Sigmoid colon (tissue), 7 donors: ENCODE measurements at places on chromosomes 11 and 22. TPM values are rescaled to one million over a fixed set of nuclear protein-coding genes. Genes with fewer than 3 reads are reported as not detected.

The PHF21B gene
- total RNA-seq = 0.66 TPM

- H3K36me3 ChIP-seq = no peaks in the 10 kb centered on the region
- H3K27ac ChIP-seq = no peak overlapping the region
- H3K27me3 ChIP-seq = no peaks in the 10 kb centered on the region
- no peak overlapping the region for H3K4me3 ChIP-seq
- H3K4me1 ChIP-seq = no peaks in the 10 kb centered on the region
- no peak for DNase-seq
Measured at GRCh38 chr11:102010776-102011494, 36.3 kb upstream of the CFAP300 start.

- no peak overlapping the region for H3K4me3 ChIP-seq
- no peaks in the 10 kb centered on the region for H3K4me1 ChIP-seq
- H3K36me3 ChIP-seq = no peaks in the 10 kb centered on the region
- no peak overlapping the region for H3K27ac ChIP-seq
Measured at GRCh38 chr11:71130106-71130505, 122.3 kb downstream of the SHANK2 start.

DNA sequence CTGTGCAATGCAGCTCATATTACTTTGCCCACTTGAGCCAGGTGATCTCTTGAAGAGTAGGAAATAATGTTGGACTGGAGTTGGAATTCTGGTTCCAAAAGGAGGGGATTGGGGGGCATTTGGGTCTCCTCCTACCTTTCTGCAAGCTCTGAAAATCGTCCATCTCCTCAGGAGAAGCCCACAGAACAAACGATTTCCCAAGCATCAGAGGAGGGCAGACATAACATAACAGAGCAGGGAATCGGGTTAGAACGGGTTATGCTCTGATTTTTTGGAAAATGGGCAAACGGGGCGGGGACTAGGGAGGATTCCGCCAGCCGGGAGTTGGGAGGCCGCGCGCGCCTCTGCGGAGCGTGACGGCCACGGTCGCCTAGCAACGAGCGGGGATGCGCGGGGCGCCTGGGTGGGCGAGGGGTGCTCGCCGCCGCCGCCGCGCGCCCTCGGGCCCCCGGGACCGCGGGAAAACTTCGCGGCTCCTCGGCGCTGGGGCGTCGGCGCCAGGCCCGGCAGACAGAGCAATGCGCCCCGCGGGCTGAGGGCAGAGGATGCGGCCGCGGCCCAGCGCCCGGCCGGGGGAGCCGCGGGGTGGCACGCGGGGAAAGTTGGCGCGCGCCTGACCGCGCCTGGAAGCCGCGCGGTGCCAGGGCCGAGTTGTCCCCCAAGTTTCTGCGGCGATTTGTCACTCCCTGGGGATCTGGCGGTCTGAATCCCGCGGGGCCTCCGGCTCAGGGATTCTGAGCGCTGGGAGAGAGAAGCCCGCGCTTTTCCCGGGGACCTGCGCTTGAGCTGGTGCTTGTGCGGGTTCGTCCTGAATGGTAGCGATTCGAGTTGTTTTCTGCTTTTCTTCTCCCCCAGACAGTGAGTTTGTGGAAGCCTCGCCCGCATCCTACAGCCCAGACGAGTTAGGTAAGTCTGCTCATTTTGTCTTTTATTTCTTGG is 27.8 kb upstream of the AMOTL1 start:
- H3K4me3 ChIP-seq = peak overlapping the region; percentile 70
- H3K36me3 ChIP-seq = no peaks in the 10 kb centered on the region
- peak; percentile 85 for DNase-seq
- peaks cover 33% of the 10 kb centered on the region for H3K4me1 ChIP-seq
- peak overlapping the region; percentile 80 for H3K27ac ChIP-seq
- H3K27me3 ChIP-seq = no peaks in the 10 kb centered on the region

- H3K4me3 ChIP-seq = no peak overlapping the region
- DNase-seq = no peak
- peaks cover 11% of the 10 kb centered on the region for H3K36me3 ChIP-seq
- H3K27ac ChIP-seq = no peak overlapping the region
Measured at GRCh38 chr11:45983471-45983845, 61.0 kb downstream of the LARGE2 start.

DNA sequence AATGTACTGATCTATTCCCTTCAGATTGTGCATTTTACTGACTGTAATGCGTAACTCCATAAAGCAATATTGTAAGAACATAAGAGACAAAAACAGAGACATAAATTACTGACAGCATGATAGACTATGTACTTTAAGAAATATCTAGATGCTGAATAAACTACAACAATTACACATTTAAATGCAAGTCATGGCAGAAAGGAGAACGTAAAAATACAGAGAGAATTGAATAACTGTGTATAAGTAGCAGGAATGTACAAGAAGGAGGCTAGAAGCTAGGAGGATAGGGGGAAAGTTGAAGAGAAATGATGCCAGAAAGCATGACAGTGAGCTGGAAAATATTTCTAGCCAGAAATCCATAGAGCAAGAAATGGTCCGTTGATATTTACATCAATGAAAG is 74.0 kb upstream of the FAM181B start:
- DNase-seq = no peak
- no peak overlapping the region for H3K27ac ChIP-seq
- H3K4me3 ChIP-seq = no peak overlapping the region
- H3K36me3 ChIP-seq = no peaks in the 10 kb centered on the region

DNA sequence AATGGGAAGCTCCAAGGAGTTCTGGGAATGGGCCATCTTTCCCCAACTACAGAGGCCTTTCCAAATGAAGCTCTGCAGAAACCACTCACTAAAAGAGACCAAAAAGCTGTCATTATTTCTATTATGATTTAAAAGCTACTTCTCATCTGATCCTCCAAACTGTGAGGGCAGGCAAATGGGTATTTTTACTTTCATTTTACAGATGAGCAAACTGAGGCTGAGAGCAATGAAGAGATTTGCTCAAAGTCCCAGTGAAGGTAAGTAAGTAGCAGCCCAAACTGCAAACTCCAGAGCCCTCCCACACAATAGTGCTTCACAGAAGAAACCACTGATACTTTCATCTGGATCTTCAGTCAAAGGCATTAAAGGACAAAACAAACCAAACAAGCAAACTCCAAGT is 1.4 kb downstream of the RSPH14 start:
- H3K27ac ChIP-seq = no peak overlapping the region
- no peak overlapping the region for H3K4me3 ChIP-seq
- H3K27me3 ChIP-seq = no peaks in the 10 kb centered on the region
- DNase-seq = no peak
- peaks cover 25% of the 10 kb centered on the region for H3K4me1 ChIP-seq

DNA sequence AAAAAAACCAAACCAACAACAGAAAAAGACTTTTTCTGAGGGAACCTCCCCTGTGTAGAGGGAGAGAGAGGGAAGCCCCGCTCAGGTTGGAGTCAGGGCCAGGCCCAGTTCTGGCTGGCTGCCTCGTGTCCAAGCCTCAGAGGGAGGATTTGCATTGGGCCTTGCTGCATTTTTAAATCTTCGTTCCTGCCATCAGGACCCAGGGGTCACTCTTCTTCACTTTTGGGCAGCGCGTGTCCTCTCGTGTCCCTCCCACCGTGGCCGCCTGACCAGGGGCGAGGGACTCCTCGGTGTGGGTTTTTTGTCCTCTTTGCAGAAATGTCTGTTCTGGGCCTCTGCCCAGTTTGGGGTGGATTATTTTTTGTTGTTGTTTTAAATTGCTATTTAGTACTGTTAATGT is 57.9 kb downstream of the LRRC74B start:
- no peaks in the 10 kb centered on the region for H3K36me3 ChIP-seq
- H3K4me3 ChIP-seq = no peak overlapping the region
- no peaks in the 10 kb centered on the region for H3K27me3 ChIP-seq

DNA sequence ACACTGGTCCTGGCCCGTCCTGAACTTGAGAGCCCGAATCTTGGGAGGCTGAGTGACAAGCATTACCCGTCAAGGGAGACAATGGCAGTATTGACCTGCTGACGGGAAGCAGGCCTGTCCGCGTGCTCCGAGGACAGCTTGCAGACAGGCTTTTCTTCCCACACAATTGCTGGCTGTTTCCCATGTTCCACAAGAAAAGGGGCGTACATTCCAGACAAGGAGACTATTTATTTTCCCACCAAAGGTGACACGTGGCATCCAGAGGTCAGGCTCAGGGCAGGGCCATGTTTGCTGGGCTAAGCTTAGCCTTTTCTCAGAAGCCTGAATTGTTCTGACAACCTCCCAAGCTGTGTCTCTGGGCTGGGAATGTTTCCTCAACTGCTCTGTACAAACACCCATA is 86.9 kb upstream of the SPON1 start:
- no peaks in the 10 kb centered on the region for H3K4me1 ChIP-seq
- no peak for DNase-seq
- H3K27me3 ChIP-seq = no peaks in the 10 kb centered on the region
